ENCODE measurements at places on chromosomes 2 and 18. TPM values are rescaled to one million over a fixed set of nuclear protein-coding genes. Genes with fewer than 3 reads are reported as not detected.

DNA sequence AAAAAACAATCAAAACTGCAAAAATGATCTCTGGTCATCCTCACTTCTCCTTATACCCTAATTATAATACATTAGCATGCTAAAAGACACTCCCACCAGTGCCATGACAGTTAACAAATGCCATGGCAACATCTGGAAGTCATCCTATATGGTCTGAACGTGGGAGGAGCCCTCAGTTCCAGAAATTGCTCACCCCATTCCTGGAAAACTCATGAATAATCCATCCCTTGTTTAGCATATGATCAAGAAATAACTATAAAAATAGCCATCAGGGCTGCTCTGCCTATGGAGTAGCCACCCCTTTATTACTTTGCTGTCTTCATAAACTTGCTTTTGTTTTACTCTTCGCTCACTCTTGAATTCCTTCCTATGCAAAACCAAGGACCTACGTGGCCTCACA, 5.7 kb upstream of the C2orf80 start:
- no peaks in the 10 kb centered on the region for H3K4me1 ChIP-seq
- H3K4me3 ChIP-seq = no peak overlapping the region
- H3K27me3 ChIP-seq = no peaks in the 10 kb centered on the region
- no peaks in the 10 kb centered on the region for H3K36me3 ChIP-seq

DNA sequence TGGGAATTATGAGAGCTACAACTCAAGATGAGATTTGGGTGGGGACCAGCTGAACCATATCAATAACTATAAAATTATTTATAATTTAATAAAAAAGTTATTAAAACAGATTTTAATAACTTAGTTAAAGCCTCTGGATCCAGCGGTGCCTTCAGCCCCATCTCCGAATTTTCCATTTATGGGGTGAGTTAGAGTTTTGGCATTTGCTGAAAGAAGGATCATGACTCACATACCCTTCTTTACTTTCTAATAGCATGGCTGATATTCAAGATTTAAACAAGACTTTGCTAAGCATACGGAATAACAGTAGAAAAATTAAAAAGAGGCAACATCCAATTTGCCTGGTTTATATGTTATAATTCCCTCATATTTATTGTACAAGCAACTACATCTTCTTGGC, 94.5 kb downstream of the RDH14 start:
- H3K4me1 ChIP-seq = no peaks in the 10 kb centered on the region
- no peak overlapping the region for H3K27ac ChIP-seq

- peaks cover 15% of the 10 kb centered on the region for H3K36me3 ChIP-seq
- H3K4me1 ChIP-seq = peaks cover 9% of the 10 kb centered on the region
- no peaks in the 10 kb centered on the region for H3K27me3 ChIP-seq
- H3K27ac ChIP-seq = peak overlapping the region; percentile 99
- DNase-seq = peak; percentile 72
Measured at GRCh38 chr2:26033270-26033817, 540 bp upstream of the RAB10 start.

The TEKT4 gene
- total RNA-seq = not detected

The SERPINB12 gene
- 1.5 TPM for total RNA-seq

The PXDN gene
- 0.72 TPM for total RNA-seq

The CNDP1 gene
- not detected for total RNA-seq

DNA sequence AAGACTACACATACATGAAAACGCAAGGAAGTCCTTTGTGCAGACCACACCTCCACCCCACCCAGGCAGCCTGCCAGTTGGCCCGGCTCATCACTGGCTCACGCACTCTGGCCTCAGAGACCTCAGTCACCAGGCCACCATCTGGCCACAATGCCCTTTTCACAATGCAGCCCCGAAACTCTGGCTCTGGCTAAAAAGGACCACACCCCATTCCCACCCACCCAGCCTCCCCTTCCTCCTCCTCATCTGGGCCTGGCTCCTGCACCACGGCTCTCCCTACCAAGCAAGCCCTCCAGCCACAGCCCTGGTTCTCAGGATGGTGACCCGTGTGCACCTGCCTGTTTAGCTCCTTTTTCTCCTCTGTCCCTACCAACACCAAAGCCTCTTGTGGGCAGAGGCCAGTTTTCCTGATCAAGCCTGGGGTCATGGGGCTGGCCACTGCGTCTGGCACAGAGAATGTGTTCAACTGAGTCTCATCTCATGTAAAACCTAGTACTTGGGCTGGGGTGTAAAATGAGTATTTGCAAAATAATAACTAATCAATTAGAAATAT, 7.4 kb downstream of the HDAC4 start:
- no peaks in the 10 kb centered on the region for H3K27me3 ChIP-seq
- peaks cover 19% of the 10 kb centered on the region for H3K4me1 ChIP-seq
- no peaks in the 10 kb centered on the region for H3K36me3 ChIP-seq
- no peak overlapping the region for H3K27ac ChIP-seq

DNA sequence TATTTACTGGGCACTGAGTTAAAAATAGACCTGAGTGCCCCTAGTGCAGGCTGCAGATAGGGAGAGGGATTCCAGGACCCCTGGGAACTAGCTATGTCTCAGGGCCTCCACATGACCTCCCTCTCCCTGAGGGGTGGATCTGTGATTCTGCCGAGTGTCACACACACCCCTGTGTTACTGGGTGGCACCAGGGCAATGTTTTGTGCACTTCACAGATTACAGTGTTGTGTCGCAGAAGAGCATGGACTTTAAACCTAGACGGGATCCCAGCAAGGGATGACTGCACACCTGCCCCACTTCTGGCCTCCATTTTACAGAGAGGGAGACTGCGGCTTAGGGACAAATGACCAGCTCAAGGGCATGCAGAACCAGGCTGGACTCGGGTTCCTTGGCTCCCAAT, 65.6 kb downstream of the ZFP36L2 start:
- no peaks in the 10 kb centered on the region for H3K36me3 ChIP-seq
- peak overlapping the region; percentile 96 for H3K27ac ChIP-seq
- no peak overlapping the region for H3K4me3 ChIP-seq
- peaks cover 75% of the 10 kb centered on the region for H3K4me1 ChIP-seq
- no peak for DNase-seq

The MRPL19 gene
- 29.6 TPM for total RNA-seq

- DNase-seq = no peak
- H3K36me3 ChIP-seq = no peaks in the 10 kb centered on the region
- no peaks in the 10 kb centered on the region for H3K4me1 ChIP-seq
- no peak overlapping the region for H3K4me3 ChIP-seq
Measured at GRCh38 chr2:166135152-166135848, 7.5 kb upstream of the SCN1A start.

DNA sequence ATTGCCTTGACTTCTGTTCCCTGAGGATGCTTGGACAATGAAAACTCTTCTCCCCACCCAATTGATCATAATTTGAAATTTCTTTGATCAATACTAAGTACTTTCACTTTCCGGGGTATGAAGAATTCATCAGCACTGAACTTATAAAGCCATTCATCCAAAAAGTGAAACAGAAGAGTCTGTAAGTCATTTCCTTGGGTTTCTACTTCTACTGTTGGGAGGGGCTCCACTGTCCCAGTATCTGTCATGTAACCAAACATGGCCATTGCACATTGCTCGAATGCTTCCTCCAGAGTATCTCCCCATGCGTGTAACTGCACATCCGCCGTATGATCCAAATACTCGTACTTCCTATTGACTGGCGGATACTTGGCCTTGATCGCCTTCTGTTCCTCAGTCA, 30.3 kb downstream of the NCL start:
- no peak for DNase-seq
- no peaks in the 10 kb centered on the region for H3K27me3 ChIP-seq
- H3K4me1 ChIP-seq = no peaks in the 10 kb centered on the region
- H3K27ac ChIP-seq = no peak overlapping the region
- no peaks in the 10 kb centered on the region for H3K36me3 ChIP-seq

DNA sequence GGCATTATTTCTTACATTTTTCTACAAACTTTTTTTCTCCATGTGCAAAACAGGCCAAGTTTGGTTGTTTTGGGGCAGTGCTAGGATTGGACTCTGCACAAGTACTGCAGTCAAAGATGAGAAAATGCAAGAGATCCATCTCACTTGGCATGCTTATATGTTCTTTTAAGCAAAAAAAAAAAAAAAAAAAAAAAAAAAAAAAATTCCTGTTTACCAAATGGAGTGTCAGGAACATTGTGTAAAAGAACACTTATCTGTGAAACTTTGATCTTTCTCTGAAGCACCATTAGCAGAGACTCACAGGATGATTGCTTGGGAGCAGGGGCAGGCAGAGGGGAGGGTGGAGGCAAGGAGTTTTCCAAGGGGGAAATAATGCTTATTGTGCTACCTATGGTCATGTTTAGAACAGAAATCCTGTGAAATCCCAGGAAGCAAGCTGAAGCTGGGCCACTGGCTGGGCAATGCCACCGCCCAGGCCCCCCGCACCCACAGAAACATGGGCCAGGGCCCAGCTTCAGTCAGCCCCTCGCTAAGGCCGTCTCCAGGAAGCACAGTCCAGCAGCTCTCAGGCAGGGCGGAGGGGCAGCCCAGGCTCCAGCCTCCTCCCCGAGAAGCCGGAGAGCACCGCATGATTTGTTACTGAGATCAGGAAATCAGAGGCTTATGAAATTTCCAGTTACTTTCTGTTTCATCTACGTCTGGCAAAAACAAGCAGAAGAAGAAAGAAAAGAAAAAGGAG, 229.4 kb downstream of the ZNF516 start:
- H3K4me3 ChIP-seq = peak overlapping the region; percentile 26
- peaks cover 18% of the 10 kb centered on the region for H3K4me1 ChIP-seq

The AQP12B gene
- total RNA-seq = not detected

DNA sequence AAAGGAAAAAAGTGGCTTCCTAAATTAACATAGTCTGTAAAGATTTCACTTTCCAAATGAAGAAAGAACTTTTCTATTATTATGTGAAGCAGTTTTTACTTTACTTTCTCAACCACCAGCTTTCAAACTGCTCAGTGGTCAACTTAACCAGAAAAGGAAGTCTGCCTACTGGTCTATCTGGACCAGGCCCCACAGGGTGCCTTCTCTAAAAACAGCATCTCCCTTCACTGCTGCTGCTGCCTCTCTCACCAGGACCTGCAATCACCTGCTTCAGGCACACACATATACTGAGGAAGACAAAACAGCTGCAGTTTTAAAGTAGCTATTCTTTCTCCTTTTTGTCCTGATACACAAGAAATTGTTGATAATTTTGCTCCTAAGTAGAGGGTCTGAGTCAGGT, 221.3 kb upstream of the DCC start:
- no peak overlapping the region for H3K27ac ChIP-seq
- no peak for DNase-seq
- H3K27me3 ChIP-seq = no peaks in the 10 kb centered on the region
- no peaks in the 10 kb centered on the region for H3K36me3 ChIP-seq
- no peak overlapping the region for H3K4me3 ChIP-seq

The IL18RAP gene
- total RNA-seq = 3.4 TPM

DNA sequence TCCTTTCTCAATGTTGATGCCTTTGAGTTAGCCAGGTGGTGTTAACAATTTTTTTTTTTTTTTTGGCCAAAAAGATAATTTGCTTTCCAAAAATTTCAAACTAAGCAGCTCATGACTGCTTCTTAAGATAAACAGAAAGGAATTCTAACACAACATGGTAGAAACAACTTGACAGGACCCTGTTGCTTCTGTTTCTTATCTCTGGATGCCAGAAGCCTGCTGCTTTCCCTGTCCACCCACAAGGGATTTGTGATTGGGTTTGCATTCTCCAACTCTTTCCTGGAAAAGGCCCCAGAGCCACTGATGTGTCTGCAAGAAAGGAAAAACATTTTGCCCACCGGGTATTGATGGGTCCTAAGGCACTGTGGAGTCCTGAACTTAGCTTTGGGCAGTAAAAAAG, 217.2 kb upstream of the PKDCC start:
- no peaks in the 10 kb centered on the region for H3K4me1 ChIP-seq
- no peak overlapping the region for H3K27ac ChIP-seq
- no peak for DNase-seq
- no peaks in the 10 kb centered on the region for H3K36me3 ChIP-seq
- H3K27me3 ChIP-seq = no peaks in the 10 kb centered on the region

The EDAR gene
- 4.0 TPM for total RNA-seq

The ALLC gene
- not detected for total RNA-seq

GRCh38 chr2:74828543-74828942, 5.4 kb upstream of the HK2 start:
- H3K27ac ChIP-seq = no peak overlapping the region
- no peaks in the 10 kb centered on the region for H3K36me3 ChIP-seq
- H3K27me3 ChIP-seq = no peaks in the 10 kb centered on the region
- H3K4me1 ChIP-seq = peaks cover 2% of the 10 kb centered on the region
- no peak overlapping the region for H3K4me3 ChIP-seq
- DNase-seq = no peak

The RNPEPL1 gene
- total RNA-seq = 54.0 TPM

The MAP2 gene
- 5.8 TPM for total RNA-seq

- no peaks in the 10 kb centered on the region for H3K27me3 ChIP-seq
- H3K4me1 ChIP-seq = peaks cover 18% of the 10 kb centered on the region
- H3K27ac ChIP-seq = no peak overlapping the region
- peaks cover 5% of the 10 kb centered on the region for H3K36me3 ChIP-seq
Measured at GRCh38 chr2:160317181-160318099, 117.4 kb upstream of the ITGB6 start.

The DYSF gene
- total RNA-seq = 5.5 TPM

GRCh38 chr2:61320181-61320580, 150.7 kb downstream of the USP34 start:
- no peaks in the 10 kb centered on the region for H3K27me3 ChIP-seq
- no peak overlapping the region for H3K27ac ChIP-seq
- H3K4me3 ChIP-seq = no peak overlapping the region

DNA sequence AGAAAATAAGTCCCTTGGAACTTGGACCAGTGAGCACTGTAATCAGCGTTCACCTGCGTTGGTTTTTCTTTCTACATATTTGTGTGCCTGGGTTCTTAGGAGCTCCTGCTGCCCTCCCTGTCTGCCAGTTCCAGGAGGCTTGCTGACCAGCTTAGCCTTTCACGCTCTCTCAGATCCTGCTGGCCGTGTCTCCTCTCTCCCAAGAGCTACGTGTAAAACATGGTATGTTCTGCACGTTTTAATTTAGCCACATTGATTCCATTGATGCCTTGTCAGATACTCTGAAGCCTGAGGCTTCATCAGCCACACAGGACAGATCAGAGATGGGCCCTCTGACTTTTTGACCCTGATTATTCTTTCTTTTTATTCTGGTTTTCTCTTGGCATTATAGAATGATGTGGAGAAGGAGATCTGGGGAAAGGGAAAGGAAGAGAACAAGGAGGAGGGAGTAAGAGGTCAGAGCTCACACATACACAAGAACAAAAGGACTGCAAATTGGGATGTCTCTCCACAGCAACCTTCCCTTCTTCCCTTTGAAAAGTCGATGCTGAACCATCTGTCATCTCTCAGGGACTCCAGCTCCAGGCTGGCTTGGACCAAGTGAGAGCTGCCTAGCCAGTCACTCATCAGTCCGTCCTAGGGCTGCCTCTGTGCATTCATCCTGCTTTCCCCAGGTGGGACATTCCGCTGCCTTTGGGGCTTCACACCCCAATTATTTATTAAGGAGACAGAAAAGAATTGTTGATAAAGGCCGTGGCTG, 152.8 kb downstream of the PIK3C3 start:
- no peaks in the 10 kb centered on the region for H3K36me3 ChIP-seq
- no peaks in the 10 kb centered on the region for H3K27me3 ChIP-seq
- H3K27ac ChIP-seq = no peak overlapping the region
- DNase-seq = no peak
- no peaks in the 10 kb centered on the region for H3K4me1 ChIP-seq

The MEIS1 gene
- total RNA-seq = 29.0 TPM

- H3K4me3 ChIP-seq = no peak overlapping the region
- H3K27me3 ChIP-seq = no peaks in the 10 kb centered on the region
- DNase-seq = no peak
- no peaks in the 10 kb centered on the region for H3K36me3 ChIP-seq
- no peak overlapping the region for H3K27ac ChIP-seq
Measured at GRCh38 chr2:13504808-13505207, 788.1 kb downstream of the TRIB2 start.
